ENCODE measurements at places on chromosomes 7 and 10.

DNA sequence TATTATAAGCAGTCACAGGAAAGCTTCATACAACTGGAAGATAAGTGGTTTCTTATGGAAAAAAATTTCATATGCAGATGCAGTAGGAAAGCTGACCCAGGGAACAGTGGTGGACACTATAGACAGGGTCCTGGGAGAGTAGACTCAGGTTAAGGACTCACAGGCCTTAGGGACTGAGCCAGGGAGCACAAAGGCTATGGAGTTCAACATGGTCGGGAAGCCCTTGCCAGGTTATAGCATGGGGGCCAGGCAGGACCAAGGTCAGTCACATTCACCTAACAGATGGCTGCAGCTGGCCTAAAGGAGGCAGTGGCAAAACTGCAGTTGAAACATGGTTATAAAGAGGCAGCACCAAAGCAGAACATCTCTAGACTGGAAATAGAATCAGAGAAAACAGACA is 54.9 kb upstream of the UNC5B start:
- DNase-seq: no peak

- no peak for DNase-seq
Measured at GRCh38 chr10:13120786-13121499, 21.0 kb downstream of the OPTN start.

GRCh38 chr7:11655163-11655562 is 176.8 kb downstream of the THSD7A start:
- DNase-seq: no peak

DNA sequence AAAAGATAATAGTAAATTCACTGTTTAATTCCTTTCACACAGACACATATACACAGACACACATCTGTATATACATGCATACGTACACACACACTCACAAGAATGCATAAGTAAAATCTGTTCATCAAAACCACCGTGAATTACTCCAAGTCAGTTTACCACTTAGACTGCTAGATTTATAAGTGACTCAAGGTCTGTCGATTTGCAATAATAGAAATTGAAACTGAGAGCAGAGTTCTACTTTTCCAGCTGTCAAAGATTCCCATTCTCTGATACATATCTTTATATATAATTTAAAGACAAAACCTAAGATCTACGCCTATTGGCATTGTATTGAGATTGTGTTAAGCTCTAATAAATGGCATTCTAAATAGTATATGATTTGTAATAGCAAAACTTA is 9.9 kb upstream of the HGF start:
- DNase-seq: no peak

DNA sequence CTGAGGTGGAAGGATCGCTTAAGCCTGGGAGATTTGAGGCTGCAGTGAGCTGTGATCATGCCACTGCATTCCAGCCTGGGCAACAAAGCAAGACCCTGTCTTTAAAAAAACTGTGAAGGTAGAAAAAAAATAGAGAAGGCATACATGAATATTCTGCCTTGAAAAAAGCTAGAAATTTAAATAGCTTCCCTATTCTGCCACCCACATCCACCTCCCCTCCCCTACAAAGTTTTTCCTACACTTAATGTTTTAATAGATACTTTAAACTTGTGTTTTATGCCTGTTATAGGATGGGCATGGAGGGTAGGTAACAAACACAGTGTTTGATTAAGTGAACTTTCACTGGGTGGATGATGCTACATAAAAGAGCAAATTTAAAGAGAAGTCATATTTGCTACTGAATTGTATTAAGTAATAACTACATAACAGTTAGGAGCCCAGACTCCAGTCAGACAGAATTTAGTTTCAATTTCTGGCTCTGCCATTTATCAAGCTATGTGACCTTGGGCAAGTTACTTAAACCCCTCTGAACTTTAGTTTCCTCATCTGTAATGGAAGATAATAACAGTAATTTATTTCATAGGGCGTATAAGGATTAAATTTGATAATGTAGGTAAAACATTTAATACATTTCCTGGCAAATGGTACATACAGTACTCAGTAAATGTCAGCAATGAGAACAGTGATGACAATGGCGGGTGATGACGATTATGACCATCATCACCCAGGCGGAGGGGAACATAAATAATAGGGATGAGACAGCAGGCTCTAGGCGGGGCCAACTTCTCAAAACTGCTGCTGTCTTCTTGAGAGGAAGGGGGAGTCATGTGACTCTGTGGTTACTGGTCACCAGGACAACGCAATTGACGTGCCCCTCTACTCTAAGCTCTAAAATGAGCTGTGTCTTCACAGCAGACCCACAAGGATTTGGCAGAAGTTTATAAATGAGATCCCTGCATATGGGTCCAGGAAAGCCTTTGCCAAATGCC is 15.8 kb downstream of the DNMBP start:
- peak; percentile 69 for DNase-seq

- DNase-seq: no peak
Measured at GRCh38 chr10:114658175-114658574, at the start of gene ABLIM1. TSS of gene ABLIM1 (minus strand) at chr10:114658275. CDS start at chr10:114658200, 75 bp downstream.

DNA sequence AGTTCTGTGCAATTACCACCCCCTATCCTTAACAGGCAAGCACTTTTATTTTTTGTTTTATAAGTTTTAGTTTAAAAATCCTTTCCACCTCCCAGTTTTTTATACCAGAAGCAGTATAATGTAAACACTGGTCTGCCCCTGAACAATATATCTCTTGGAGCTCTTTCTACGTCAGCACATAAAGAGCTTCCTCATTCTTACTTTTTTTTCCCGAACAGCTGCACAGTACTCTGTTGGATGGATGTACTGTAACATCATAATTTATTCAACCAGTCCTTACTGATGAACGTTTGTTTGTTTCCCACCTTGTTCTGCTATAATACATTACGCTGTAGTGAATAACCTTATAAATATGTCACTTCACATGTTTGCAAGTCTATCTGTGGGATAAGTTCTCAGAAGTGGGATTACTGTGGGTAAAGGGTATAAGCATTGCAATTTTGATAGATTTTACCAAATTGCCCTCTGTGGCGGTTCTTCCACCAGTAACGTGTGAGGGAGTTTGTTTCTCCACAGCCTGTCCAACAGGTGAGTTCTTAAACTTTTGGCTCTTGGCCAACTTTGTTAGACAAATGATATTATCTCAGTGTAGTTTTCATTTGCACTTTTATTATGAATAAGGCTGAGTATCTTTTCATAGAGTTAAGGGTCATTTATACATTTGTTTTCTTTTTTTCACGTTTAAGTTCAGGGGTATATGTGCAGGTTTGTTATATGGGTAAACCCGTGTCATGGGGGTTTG is 32.8 kb downstream of the ADRA2A start:
- DNase-seq: peak; percentile 12

DNA sequence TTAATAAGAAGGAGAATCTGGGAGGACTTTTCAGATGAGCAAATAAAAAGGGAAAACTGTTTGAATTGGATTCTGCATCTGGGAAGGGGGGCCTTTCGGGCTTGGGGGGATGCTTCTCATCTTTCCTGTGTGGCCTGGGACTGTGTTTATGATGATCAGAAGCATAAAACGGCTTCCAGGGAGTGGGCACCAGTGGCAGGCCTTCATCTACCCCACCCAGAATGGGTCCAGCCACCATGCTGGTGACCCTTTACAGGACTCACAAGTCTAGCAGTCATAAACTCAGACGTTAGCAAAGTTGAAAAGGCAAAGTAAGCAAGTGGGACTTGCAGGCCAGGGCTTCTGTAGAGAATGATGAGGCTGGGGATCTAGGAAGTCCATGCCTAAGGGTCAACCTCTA is 198.3 kb upstream of the ZMIZ1 start:
- no peak for DNase-seq

- no peak for DNase-seq
Measured at GRCh38 chr10:4770801-4771553, 55.0 kb upstream of the AKR1E2 start.

- no peak for DNase-seq
Measured at GRCh38 chr7:116843378-116843777, 19.0 kb upstream of the CAPZA2 start.

DNA sequence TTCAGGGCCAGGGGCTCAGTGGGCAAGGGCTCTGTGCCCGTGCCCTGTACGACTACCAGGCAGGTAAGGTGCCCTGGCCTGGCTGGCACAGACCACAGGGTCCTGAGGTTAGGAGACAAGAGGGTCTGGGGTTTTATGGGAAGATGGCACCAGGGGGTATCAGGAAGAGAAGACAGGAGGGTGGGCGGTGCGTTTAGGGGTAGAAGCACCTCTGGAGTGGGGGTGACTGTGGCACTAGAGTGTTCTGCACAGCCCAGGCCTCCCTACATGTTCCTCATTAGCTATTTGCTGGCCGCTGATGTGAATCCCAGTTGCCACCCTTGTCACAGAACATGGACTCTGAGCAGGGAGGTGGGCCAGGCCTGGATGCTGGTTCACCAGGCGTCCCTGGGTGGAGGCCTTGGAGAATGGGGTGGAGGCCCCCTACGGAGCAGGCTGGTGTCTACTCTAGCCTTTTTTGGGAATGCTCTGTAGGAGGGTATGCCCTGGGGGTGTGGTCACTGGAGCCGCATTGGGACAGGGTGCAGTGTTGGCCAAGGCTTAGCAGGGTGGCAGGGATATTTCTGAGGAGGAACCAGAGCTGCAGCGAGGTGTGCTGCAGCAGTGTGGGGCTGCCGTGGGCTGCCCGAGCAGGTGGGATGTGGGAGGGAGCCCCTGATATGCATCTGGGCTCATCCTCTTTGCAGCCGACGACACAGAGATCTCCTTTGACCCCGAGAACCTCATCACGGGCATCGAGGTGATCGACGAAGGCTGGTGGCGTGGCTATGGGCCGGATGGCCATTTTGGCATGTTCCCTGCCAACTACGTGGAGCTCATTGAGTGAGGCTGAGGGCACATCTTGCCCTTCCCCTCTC is 5.0 kb downstream of the PGAM2 start:
- no peak for DNase-seq

DNA sequence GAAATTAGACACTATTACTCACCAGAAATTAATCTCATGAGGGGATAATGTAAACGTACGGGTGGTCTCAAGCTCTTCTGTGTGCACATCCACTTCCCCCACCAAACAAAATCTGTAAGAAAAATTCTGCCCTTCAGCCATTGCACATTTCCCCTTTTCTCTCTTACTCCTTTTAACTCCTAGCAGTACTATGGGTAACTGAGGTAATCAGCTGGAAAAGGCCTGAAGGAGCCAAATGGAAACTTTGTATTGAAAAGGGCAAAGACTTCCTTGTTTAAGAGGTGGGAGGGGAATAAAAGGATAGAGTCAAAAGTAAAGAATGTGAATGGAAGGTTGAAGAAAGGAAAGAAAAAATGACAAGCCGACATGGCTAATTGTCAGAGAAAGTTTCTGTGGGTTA is 273.8 kb downstream of the RNLS start:
- no peak for DNase-seq

GRCh38 chr7:118572604-118573003 is 348.1 kb downstream of the ANKRD7 start:
- no peak for DNase-seq

DNA sequence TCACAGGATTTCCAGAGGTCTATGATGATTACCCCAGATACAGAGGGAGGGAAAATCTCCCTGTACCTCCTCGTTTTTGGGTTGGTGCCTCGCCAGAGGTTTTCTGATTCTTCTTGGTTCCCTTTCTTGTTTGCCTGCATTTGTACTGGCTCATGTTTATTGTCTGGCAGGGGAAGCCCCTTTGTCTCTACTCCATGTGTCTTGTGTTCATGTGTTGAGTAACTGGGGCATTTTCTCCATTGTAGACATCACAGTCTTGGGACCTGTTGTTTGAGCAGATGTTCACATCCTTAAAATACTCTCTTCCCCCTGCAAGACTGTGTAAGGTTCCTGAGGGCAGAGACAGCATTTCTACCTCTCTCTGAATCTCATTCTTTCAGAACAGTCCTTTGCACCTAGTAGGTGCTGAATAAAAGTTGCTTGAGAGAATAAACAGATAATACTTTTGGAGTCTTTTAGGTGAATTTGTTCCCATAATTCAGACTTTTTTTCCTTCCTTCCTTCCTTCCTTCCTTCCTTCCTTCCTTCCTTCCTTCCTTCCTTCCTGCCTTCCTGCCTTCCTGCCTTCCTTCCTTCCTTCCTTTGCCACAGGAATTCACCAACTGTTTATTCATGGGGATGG is 25.1 kb downstream of the CDK14 start:
- DNase-seq: no peak

- no peak for DNase-seq
Measured at GRCh38 chr7:104150470-104150869, 57.3 kb downstream of the ORC5 start.

- DNase-seq: no peak
Measured at GRCh38 chr7:92460109-92460508, 12.8 kb downstream of the GATAD1 start.

- no peak for DNase-seq
Measured at GRCh38 chr10:58817201-58817846, 304.7 kb downstream of the BICC1 start.

DNA sequence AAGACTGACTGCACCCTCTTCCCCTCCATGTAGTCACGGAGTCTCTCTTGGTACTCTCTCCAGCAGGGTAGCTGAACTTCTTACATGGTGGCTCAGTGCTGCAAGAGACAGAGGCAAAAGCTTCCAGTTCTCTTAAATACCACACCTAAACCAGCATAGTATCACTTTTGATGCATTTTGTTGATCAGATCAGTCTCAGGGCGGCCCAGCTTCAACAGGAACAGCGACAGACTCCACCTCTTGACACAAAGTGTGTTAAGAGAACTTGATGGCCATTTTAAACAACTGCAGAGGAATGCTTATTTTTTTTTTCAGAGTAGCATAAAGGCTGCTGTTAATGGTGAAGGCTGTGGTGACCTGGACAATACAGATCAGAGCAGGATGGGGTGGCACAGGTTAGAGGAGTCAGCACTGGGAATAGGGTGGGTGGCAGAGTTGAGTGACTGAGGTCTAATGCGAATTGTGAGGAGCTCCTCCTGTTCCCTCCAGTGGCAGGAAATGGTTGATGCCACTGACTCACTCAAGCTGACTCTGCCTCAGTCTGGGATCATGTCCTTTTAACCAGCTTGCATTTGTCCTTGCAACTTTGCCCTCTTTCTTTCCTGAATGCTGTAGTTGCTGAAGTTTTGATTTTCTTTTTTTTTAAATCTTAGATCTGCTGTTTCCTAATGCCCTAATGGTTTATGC is 17.3 kb downstream of the MGAM start:
- DNase-seq: no peak

- no peak for DNase-seq
Measured at GRCh38 chr7:47085491-47086275, 496.2 kb downstream of the TNS3 start.

- no peak for DNase-seq
Measured at GRCh38 chr7:99459087-99459486, 6.9 kb downstream of the ATP5MF start.

- no peak for DNase-seq
Measured at GRCh38 chr10:114195079-114195478, 15.9 kb downstream of the TDRD1 start.

DNA sequence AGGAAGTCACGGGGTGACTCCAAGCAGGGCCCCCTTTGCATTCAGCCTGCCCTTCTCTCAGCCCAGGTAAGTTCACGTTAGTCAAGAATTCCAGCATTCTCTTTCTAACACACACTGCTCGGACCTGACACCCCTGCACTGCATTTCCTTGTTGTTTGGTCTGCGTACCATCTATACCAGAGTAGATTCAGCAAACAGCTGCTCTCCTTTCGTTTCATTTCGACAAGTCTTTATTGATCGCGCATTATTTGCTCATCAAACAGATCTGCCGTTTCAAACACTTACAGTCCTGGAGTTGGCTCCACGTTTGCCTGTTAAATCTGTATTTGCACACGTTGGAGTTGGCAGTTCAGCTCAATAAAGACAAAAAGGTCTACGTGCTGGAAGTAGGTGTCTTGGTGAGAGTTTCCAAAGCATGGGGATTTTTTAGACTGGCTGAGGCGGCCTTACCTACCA is 495.1 kb downstream of the RPS24 start:
- no peak for DNase-seq

Measured in KG1 (cell line).